ENCODE measurements at places on chromosomes 5 and 9.

GRCh38 chr9:103997856-103998370, 96.2 kb upstream of the SMC2 start:
- DNase-seq = no peak

GRCh38 chr5:91727463-91727862, 344.3 kb upstream of the ARRDC3 start:
- DNase-seq = no peak

- DNase-seq = no peak
These were observed 314.5 kb upstream of the RFX3 start for GRCh38 chr9:3840311-3840710.

- DNase-seq = no peak
These were observed 801.0 kb upstream of the NUDT12 start for GRCh38 chr5:104363567-104363966.

DNA sequence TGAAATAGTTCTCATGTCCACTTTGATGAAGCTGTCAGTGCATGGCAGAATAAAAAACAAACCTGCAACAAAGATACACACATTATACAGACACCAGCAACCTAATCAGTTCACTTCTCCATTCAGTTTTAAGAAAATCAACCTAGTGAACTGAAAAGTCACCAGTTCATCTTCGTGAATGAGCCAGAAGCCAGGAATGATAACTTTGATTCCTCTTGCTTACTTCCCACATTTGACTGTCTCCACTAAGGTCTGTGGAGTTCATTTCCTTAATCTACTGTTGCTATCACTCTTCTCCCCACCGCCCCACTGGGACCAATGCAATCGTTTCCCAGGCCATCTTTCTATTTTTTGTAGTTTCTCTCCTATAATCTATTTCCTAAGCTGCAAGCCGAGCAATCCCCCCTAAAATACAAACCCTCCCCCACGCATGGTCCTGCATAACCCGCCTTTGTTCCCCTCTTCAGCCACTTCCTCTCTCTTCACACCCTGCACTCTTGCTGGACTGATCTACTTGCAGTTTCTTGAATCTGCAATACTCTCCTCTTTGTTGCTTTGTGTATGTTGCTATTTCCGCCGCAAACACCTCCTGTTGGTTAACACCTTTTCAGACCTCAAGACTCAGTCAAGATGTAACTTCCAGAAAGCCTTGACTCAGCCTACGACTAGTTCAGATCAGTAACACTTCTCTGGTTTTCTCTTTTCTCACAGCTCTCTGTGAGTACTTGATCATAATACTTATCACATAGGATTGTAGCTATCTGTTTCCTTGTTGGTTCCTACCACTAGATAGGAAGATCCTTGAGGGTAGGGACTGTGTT, 16.6 kb downstream of the STOM start:
- DNase-seq = no peak

- DNase-seq = no peak
These were observed 20.3 kb downstream of the CDC14B start for GRCh38 chr9:96599298-96599697.
